Stimulated activated effector memory CD8-positive, alpha-beta T cell treated with anti-CD3 and anti-CD28 coated beads, Interleukin-12 subunit alpha, Interleukin-12 subunit beta, amount 100 ng/mL, for 72 hours (primary cell): ENCODE measurements at places on chromosomes 7 and 10.

DNA sequence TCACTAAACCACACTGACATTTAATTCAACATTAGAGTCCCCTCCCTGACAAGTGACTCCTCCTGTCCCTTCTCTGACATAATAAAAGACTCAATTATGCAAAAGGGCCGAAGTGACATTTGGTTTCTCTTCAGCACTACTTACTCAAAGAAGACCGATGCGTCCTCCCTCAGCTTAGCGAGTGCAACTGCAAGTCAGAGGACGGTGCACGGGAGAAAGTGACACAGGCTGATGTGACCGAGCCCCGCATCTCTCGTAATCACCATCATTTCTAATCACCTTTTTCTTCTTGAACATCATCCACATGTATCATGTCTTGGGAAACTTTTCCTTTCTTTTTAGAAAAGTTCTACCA, 155.7 kb downstream of the TCERG1L start:
- DNase-seq = no peak

DNA sequence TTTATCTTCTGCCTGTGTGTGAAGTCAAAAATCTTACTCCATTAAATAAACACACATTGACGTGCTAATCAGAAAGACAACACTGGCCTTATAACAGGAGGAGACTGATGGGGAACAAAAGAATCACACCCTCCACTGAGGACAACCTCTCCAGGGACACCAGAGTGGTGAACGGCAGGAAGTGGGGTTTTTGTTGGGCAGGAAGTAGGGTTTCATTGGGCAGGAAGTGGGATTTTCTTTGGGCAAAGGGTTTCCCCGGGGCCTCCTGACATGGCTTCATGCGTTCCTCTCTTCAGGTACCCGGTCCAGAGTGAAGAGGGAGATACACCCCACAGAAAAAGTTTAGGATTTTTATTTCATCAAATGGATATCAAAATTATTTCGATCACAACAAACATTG, 30.6 kb downstream of the ADARB2 start:
- DNase-seq = no peak

GRCh38 chr10:50574305-50574704, 49.5 kb downstream of the SGMS1 start:
- DNase-seq = no peak

DNA sequence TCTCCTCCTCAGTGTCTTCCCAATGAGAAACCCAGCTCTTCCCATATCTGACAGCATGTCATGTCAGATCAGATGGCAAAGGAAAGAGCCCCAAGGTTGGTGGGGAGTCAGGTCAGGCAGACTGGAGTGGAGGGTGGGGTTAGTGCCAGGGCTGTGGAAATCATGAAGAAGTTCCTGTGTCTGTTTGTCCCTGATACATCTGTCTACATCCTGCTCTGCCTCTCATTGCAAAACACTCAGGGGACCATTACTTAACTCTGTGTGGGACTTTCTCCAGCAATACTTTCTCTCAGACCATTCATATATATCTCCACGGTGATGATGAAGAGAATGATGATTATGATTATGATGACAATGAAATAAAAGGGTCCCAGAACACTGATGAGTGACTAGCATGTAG, 3.3 kb downstream of the PRRT4 start:
- no peak for DNase-seq

- no peak for DNase-seq
These were observed 376.4 kb upstream of the IGFBP3 start for GRCh38 chr7:46297515-46297914.

DNA sequence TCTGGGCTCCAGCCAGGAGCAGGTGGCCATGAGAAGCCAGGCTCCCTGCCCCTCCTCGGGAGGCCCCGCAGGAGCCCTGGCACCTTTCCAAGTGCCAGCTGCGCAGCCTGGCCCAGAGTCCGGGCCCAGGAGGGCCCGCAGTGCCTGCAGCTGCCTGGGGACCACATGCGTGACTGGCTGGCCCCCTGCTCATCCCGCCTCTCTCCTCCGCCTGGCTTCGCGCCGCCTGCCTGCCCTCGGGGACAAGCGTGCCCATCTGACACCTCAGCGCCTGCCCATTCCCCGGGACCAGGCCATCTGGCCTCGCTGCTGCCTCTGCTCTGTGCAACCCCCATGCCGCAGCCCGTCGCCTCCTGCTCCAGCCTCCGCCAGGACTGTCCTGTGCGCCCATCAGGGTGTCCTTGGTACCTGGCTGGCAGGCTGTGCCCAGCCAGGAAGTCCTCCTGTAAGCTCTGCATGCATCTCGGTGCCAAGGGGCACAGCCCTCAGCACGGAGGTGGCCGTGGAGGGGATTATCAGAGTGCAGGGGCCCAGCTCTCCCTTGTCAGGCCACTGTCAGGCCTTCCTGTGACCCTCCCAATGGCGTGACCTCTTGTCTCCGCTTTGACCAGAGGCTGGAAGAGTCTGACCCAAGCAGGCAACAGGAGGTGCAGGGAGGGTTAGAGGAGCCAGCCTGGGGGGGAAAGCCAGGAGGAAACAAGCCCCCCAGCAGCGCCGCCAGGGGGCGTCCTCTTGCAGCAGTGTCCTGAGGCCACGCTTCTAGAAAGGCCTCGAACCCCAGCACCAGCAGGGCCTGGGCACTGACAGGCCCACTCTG, 50.5 kb downstream of the TMEM209 start:
- peak; percentile 40 for DNase-seq

DNA sequence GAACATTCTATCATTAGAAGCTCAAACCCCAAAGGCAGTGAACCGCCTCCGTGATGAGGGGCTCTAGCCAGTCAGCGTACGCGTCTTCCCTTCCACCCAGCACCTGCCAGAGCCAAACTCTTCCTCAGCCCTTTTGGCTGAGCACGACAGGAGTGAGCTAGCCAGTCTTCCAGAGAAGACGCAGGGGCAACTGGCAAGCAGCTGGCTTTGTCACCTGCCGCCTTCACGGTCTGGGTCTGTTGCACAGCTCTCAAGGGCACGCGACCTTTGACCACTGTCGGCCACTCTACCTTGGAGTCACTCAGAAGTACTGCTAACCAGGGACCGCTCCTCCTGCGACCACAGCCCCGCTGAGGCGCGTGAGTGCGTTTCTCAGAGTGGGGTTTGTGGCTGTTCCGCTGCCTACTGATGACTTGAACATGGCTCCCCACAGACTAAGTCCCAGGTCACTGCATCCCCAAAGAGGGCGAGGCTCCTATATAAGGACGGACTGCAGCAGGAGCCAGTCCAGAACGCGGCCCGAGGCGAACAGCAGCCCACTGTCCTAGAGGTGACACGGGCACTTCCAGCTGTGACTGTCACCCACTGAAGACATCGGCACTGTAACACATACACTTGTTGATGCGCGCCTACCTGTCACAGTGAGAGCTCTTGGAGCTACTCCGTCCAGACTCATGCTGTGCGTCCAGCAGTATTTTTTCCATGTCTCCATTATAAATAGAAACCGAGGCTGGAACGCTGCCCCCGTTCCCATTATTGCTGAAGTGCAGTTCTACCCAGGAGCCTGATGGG, 8.4 kb downstream of the BNIP3 start:
- no peak for DNase-seq

GRCh38 chr10:125316436-125316835, 156.1 kb upstream of the CTBP2 start:
- no peak for DNase-seq

DNA sequence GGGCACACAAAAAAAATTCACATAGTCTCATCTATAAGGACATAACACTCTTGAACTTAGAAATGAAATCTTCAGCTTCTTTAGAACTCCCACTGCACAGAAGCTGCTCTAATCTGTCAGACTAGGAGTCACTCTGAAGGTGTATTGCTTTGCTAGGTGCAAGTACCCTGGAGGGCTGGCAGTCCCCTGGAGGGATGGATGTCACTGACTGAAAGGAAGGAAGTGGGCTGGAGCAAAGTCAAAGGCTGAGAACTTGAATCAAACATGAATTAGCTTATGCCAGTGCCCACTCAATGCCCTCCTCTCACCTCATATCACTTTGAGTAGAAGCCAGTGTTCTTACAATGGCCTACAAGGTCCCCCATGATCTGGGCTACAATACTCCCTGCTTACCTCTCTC, 140.3 kb upstream of the ANKRD1 start:
- DNase-seq = no peak

- no peak for DNase-seq
These were observed 590.2 kb downstream of the PTPRN2 start for GRCh38 chr7:157997471-157997870.

- no peak for DNase-seq
These were observed 24.5 kb downstream of the OGDHL start for GRCh38 chr10:49737474-49738201.

DNA sequence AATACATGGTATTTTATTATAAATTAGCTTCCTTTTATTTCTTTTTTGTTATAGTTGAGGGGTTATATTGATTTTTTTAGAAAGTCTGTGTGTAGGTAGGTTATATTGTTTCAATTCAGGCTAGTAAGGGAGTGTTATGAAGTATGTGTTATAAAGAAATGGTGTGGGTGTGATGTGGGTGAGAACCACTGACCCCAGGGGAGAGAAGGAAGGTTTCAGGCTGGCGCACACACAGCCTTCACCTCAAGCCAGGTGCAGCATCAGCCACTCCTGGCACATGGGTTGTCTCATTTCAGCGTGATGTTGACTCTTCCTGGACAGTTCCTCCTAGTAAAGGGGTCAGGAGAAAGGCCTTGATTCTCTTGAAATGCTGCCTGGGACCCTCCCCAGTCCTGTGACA, 291.3 kb downstream of the POU6F2 start:
- DNase-seq = no peak

- DNase-seq = no peak
These were observed 63.7 kb downstream of the PTEN start for GRCh38 chr10:87927091-87927490.

GRCh38 chr10:34710391-34710751, 104.7 kb downstream of the PARD3 start:
- no peak for DNase-seq

GRCh38 chr10:44864051-44864450, 47.1 kb upstream of the TMEM72 start:
- DNase-seq = no peak

GRCh38 chr7:35723011-35723410, 28.1 kb upstream of the HERPUD2 start:
- no peak for DNase-seq

DNA sequence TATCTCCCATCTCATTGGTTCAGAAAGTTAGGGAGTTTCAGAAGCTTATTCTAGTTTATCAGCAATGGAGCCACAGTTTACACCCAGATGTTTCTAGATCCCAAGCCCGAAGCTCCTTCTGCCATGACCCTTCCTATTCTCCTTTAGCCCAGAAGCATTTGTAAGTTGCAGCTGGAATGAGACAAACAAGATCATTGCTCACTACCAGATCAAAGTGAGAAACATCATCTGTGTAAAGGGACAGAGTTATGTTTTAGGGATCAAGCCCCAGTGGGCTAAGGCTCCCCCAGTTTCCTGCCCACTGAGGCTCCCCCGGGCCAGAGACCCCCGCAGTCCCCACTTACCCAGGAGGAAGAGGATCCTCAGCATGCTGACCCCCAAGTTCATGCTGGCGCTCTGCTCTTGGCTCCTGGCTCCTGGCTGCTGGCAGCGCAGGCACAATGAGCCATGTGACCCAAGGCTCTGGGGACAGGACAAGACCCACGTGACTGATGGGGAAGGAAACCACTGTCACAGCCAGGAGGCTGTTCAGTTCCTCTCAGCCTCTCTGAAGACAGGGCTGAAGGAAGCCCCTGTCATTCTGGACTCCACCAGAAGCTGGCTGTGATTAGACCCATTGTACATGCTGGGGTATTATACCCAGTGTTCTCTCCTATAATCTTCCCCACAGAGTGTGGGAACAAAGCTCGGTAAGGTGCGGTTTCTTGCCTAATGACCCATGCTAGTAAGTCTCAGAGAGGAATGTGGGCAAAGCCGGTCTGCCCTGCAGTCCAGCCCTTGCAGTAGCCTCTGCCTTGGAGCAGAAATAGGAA, at the start of gene TMEM273:
Gene TMEM273 (minus strand): TSS at position 442 of the 812 bp plus-strand sequence. CDS start 55 bp downstream, at position 387.
- peak; percentile 77 for DNase-seq

- no peak for DNase-seq
These were observed 429.1 kb downstream of the KIF20B start for GRCh38 chr10:90130321-90131086.

- DNase-seq = no peak
These were observed 60.0 kb downstream of the ICA1 start for GRCh38 chr7:8201846-8202441.

DNA sequence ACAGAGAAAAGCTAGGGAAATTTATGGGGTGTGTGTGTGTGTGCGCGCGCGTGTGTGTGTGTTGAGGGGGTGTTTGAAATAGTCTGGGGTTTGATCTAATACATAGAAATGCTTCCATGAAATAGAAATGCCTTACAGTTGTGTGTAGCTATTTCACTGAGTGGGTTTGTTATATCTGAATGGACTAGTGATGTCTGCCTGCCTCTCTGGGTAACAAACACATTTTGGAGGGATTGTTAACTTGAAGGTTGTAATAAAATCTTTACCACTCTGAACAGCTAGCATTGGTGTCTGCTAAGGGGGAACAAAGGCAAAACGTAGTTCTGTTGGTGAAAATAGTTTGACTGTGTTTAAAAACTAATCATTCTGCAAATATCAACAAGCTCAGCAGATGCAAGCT, 509.3 kb downstream of the LRMDA start:
- DNase-seq = no peak

GRCh38 chr7:52838981-52839411, 196.4 kb upstream of the POM121L12 start:
- no peak for DNase-seq

GRCh38 chr10:31912898-31913850, 15.5 kb downstream of the ARHGAP12 start:
- no peak for DNase-seq

- no peak for DNase-seq
These were observed 513 bp downstream of the HOXA7 start for GRCh38 chr7:27155816-27156507.

DNA sequence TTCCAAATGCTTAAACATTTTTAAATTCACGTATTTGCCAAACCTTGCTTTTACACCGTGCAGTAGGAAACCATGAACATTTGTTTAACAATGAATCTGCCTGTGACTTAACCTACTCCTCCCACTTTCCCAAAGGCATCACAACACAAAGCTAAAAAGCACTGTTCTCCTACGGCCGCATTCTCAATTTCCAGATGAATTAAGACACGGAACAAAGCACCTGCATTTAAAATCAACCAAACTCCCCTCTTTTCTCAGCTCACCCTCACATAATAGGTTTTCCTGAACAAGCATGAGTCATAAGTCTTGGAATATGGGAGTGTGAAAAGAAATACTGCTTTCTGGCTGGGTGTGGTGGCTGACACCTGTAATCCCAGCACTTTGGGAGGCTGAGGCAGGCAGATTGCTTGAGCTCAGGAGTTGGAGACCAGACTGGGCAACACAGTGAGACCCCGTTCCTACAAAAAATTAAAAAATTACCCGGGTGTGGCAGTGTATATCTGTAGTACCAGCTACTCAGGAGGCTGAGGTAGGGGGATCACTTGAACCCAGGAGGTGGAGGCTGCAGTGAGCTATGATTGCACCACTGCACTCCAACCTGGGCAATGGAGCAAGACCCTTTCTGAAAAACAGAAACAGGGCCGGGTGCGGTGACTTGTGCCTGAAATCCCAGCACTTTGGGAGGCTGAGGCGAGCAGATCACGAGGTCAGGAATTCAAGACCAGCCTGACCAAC, 51.7 kb upstream of the CYTH3 start:
- DNase-seq = no peak
